ENCODE measurements at places on chromosomes 12 and 14.

DNA sequence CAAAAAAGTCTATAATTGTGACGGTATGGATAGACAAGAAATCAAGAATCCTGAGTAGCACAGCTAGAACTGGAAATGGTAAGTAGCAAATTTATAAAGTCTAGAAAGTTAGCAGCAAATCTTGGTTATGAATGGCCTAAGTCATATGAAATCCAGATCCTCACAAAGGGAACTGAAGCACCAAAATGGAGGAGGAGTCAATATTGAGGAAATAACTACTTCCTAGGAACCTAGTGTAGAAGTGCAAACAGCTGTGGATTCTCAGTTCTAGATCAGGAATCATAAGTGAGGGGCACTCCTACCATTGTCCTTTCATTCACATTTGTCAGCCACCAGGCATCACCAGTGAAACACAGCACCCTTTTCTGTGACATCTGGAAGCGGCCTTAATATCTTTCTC lies 202.2 kb upstream of the DCN start:
- DNase-seq, result no peak

- no peak for DNase-seq
Observed at GRCh38 chr12:57489157-57489641, 1.3 kb downstream of the MARS1 start.

GRCh38 chr14:100571837-100572236 lies 15.4 kb downstream of the BEGAIN start:
- no peak for DNase-seq

DNA sequence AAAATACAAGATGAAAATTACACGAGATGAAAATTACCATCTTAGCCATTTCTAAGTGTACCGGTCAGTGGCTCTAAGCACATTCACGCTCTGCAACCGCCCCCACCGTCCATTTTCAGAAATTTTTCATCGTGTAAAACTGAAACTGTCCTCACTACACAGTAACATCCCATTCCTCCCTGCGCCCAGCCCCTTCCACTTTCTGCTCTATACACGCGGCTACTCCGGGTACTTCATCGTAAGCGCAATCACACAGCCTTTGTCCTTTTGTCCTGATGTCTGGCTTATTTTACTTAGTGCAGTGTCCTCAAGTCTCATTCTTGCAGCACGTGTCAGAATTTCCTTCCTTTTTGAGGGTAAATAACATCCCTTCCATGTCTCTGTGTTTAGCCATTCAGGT lies 3.6 kb upstream of the GPR132 start:
- DNase-seq, result no peak

GRCh38 chr14:97025722-97026121 lies 228.5 kb downstream of the VRK1 start:
- DNase-seq, result no peak

DNA sequence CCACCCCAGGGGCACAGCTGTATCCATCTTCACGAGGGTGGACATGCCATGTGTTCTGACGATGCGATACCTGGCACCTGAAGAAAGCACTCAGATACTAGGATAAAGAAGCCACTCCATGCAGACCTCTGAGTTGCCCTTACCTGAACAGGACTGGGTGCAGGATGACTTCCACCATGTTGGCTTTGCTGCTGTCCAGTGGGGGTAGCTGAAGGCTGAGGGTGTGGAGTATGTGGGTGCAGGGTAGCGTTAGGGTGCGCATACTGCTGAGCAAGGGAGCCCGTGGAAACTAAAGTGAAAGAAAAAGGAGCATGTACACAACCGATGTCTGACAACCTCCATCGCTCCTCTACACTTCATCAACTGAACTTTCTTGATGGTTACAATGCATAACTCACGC lies 51.3 kb downstream of the SH2B3 start:
- no peak for DNase-seq

DNA sequence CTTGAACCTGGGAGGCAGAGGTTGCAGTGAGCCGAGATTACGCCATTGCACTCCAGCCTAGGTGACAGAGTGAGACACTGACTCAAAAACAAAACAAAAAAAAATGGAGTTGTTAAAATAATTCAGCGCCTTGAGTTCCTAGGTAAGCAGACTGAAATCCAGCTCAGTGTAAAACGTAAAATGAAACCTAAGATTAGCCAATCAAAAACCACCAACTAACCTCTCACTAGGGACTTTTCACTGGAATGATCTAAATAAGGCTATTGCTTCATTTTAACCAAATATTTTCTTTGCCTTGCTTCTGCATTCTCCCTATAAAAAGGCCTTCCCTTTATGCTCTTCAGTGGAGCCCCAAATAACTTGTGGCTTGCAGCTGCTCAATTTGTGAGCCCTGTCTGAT lies 91.6 kb upstream of the HIF1A start:
- DNase-seq, result no peak

DNA sequence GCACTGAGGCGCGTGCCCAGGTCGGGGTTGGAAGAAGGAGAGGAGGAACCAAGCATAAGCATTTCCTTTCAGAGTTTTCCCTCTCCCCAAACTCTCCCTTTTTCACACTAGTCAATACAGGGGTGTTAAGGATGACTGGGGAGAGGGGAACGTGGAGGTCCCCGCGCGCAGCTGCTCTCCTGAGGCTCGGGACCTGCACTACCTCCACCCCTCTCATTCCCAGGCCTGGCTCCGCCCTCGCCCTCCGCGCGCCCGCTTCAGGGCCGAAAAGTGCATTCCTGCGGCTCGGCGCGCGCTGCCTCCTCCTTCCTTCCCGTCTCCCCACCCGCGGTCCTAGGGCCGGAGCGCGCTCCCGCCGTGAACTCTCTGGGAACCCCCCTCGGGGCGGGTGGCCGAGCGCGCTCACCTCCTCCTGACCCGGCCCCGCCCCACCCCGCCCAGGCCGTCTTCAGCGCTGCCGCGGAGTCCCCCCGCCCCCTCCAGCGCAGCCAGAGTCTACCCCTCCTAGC lies 11.3 kb downstream of the RARG start:
- DNase-seq, result no peak
